ENCODE measurements at places on chromosomes 4 and X.

- no peak for DNase-seq
Observed at GRCh38 chrX:130623518-130623917, 221.7 kb downstream of the RBMX2 start.

DNA sequence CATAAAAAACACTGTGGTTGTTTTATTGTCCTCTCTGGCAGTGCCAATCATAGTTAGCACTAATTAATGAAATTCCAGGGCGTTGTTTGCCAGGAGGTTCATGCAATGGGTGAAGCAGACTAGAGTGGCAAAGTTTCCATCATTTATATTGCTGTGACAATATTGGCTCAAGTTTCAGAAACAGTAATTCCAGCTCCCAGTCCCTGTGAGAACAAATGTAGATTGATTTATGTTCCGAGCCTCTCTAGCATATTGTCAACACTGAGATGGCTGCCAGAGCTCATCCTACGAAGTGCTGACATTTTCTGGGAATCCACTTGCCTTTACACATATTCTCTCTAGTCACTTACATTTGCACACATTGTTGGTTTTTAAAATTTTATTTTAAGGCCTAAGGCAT, 440.0 kb upstream of the IGFBP7 start:
- DNase-seq, result no peak

GRCh38 chr4:176034499-176034898, 31.1 kb upstream of the WDR17 start:
- peak; percentile 41 for DNase-seq

DNA sequence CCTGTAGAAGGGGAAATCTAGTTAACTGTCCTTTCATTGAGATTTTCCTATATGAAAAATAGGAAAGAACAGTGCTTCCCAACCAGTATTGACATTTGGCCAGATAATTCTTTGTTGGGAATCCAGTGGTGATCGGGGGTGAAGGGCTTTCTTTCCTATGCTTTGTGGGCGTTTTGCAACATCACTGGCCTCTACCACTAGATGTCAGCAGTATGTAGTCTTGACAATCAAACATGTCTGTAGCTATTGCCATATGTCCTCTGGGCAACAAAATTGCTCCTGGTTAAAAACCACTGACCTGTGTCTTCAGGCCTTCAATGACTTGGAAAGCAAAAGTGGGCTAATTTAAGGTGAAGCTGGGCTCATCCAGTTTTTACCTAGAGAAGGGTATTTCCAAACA, 658.5 kb downstream of the DACH2 start:
- DNase-seq, result no peak

DNA sequence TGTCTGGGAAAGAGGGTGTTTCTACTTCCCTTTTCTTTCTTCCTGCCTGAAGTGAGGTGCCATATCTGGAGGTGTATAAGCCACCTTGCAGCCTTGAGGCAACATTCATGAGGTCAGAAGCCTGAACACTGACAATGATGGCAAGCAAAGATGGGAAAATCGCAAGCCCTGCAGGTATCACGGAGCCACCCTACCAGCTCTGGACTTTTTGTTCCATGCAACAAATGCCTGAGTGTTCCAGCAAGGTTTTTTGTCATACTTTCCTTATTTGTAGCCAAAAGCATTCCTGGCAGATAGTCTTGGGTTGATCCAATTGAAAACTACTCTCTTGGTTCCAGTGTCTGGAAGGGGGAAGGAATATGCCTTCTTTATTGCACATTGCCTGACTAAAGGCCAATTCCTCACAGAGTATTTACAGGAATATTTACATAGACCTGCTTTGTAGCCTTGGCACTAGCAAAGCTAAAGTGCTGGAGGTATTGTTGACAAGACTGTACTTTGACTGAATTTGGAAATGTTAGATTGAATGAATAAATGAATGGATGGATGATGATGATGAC, 14.4 kb upstream of the SOD3 start:
- no peak for DNase-seq

DNA sequence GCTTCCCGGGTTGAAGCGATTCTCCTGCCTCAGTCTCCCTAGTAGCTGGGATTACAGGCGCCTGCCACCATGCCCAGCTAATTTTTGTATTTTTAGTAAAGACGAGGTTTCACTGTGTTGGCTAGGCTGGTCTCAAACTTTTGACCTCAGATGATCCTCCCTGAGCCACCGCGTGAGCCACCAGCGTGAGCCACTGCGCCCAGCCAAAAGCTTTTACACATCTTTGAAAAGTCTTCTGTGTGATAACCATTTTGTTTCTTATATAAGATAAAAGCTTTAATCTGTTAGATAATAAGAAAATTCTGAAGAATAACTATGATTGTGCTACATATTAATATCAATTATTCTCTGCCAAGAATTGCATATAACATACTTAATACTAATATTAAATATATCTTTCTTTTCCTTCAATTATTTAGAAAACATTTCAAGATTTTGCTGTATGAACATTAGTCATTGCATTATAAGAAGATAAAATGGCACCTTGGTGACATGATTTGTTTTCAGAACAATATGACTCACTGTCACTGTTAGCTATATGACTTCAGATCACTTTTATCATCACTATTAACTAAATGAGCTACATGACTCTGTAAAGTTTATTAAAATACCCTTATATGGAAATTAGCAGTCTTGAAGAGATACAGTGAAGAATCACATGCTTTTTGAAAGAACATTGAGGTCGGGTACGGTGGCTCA, 33.4 kb downstream of the RUFY3 start:
- no peak for DNase-seq

GRCh38 chr4:38069271-38069760, 109.1 kb downstream of the PTTG2 start:
- DNase-seq, result no peak

DNA sequence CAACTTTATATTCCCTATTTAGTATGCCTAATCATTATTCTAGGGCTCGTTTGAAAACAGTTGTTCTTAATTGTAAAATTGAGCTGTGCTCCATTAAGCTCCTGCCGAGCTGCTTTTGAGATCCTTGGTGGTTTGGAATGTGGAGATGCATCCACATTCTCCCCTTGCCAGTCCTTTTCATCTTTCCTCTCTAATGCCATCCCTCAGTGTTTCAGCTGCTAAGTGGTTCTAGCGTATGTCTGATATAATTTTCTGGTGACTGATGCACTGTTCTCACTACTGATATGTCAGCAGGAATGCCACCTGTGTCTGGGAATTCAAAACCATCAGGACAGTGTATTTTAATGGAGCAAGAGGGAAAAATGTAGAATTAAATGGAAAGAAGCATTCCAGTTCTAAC, 1085.0 kb downstream of the CCSER1 start:
- DNase-seq, result no peak

- DNase-seq, result no peak
Observed at GRCh38 chr4:2852481-2852921, 8.9 kb downstream of the ADD1 start.

DNA sequence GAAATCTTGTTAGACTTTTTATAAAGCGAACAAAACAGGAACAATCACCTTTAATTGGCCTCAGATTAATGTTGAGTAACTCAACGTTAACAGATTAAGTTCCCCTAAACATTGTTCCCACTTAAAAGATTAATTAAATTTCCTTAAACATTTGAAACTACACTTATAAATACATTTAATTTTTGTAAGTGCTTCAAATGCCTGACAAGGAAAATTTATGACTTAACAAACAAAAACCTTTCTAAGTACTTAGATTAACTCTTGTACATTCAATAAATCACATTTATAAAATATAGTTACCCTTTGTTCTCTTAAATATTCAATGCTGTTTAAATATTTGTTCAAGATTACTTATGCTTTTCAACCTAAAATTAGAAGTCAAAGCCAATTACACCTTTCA, 39.4 kb upstream of the OCIAD2 start:
- DNase-seq, result no peak

DNA sequence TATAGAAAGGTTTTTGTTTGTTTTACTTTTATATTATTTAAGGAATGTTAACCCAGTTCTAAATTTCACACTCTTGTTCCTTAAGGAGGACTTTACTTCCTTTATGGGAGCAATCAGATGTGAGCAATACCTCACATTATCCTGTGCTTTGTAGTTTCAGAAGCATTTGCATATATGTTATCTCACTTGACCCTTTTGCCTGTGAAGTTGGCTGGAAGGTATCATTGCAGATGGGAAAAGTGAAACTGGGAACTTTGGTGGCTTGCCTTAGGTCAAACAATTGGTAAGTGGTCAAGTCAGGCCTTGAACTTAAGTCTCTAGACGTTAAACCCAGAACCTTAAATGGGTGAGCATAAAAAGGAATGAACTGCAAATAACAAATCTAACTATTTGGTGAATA, 90.6 kb downstream of the AREG start:
- no peak for DNase-seq

- DNase-seq, result peak; percentile 23
Observed at GRCh38 chr4:83552924-83553323, 17.0 kb downstream of the GPAT3 start.

DNA sequence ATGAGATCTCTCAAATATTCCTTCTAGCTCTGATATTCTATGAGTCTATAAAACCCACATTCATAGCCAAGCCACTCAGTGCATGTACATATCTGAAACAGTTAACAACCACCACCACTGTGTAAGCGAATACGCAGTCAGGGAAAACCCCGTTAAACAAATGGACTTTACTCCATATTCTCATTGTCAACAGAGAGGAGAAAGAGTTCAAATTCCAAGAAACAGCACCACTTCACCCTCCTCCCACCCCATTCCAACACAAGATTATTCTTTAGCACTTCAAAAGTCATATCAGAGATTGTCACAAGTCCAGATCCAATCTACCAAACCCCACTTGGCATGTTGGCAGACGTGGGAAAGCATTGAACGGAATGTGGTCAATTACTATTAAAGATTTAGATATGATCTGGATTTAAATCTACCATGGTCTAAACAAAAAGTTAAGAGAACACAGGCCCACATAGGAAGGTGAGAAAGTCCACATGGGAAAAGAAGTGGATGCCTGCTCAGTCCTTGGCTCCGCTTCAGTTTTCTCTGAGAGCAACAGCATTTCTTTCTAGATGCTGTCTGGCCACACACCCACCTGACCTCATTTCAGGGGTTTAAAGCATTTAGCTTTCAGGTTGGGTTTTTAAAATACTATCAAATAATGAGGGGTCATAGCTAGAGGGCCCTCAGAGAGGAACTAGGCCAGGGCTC, 39.8 kb upstream of the KLHL13 start:
- DNase-seq, result no peak

- DNase-seq, result peak; percentile 83
Observed at GRCh38 chr4:128517739-128518510, 230.3 kb upstream of the PGRMC2 start.

- no peak for DNase-seq
Observed at GRCh38 chrX:101232316-101232715, 12.7 kb downstream of the DRP2 start.

DNA sequence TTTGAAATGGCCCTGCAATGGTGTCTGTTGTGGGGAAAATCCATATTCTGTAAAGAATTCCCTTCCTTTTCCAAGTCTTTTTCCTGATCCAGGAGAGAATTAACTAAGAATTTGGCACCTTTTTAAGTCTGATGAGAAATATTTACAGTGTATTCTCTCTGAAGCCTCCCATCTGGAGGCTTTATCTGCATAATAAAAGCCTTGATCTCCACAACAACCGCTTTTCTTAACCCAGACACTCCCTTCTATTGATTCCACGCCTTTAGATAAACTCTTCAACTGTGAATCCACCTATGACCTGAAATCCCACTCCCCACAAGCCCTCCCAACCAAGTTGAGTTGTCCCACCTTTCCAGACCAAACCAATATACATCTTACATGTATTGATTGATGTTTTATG, 43.1 kb upstream of the TMPRSS11E start:
- no peak for DNase-seq

- DNase-seq, result peak; percentile 73
Observed at GRCh38 chr4:102663073-102663472, 97.7 kb downstream of the MANBA start.

GRCh38 chr4:7155590-7156071, 36.7 kb upstream of the SORCS2 start:
- no peak for DNase-seq

GRCh38 chrX:133053861-133054598, 42.9 kb downstream of the USP26 start:
- no peak for DNase-seq

- no peak for DNase-seq
Observed at GRCh38 chrX:148417934-148418333, 82.5 kb upstream of the AFF2 start.

DNA sequence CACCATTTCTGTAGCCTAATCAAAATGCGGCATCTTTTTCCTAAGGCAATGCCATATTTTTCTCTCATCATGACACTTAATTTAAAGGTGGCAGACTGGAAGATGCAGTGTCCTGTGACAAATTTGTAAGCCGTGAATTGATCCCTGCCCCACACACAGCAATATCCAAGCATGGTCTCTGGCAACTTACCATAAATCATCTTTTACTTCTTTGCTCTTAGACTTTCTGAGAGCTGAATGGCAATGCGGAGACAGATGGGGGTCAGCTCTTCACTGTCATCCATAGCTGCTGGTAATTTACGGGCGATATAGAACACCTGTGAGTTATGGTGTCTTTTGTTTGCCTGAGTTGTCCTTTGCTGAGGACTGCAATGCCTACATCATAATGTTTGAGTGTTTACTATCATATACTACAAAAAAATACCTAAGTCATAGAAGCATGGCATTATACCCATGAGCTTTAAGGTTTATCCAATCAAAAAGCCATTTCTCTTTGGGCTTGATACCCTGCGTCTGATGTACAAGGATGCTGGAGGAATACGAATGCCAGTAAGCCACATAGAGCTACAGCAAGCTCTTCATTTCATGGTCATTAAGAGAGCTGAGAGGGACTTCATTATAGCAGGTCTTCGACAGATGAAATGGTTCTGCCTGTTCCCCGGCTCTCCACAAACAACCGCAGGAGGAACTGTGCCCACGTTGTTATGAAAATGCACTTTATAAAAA, 148.1 kb downstream of the TRIML1 start:
- DNase-seq, result no peak

- DNase-seq, result no peak
Observed at GRCh38 chr4:1250921-1251772, 2.2 kb upstream of the CTBP1 start.
